ENCODE measurements at places on chromosomes 12 and 14. TPM values are rescaled to one million over a fixed set of nuclear protein-coding genes. Genes with fewer than 3 reads are reported as not detected.

RBP5 gene
- 5.1 TPM for polyA plus RNA-seq

DNA sequence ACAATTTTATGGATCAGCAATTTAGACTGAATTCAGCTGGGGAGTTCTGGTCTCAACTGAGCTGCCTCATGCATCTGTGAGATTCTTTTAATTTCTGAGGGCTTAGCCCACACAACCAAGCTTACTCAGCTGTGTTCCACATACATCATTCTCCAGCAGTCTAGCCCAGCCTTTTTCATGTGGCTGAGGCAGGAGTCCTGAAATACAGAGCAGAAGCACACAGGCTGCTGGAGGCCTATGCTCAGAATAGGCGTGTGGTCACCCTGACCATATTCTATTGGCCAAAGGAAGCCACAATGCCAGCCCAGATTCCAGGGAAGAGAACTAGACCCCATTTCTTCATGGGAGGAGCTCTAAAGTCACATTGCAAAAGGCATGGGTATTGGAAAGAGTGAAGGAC lies 72.3 kb upstream of the DHRS4 start:
- peaks cover 12% of the 10 kb centered on the region for H3K4me1 ChIP-seq
- no peak for DNase-seq
- no peak overlapping the region for H3K27ac ChIP-seq
- no peak overlapping the region for H3K4me3 ChIP-seq

DNA sequence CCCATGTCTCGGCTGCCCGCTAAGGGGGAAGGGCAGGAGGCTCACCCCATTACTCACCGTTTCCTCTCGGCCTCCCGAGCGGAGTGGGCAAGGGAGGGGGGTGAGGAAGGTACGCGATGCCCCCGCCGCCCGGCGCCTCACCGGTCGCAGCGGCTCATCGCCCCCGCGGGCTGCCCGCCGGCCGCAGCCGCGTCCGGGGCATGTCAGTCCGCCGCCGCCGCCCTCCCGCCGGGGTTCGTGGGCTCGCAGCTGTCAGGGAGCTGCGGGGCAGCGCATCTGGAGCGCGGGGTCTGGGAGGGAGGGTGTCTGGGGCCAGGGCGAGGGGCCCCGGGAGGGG lies 461 bp downstream of the SLC8A3 start:
- peaks cover 4% of the 10 kb centered on the region for H3K4me1 ChIP-seq
- H3K27ac ChIP-seq = no peak overlapping the region
- DNase-seq = no peak
- peaks cover 65% of the 10 kb centered on the region for H3K27me3 ChIP-seq
- H3K4me3 ChIP-seq = peak overlapping the region; percentile 42
- no peaks in the 10 kb centered on the region for H3K36me3 ChIP-seq

SLC24A4 gene
- polyA plus RNA-seq = 0.16 TPM

APOF gene
- polyA plus RNA-seq = not detected

Data from small intestine (tissue), 16 donors.